ENCODE measurements at places on chromosomes 6 and 20.
A peak's percentile ranks its signal among the peaks of the same experiment; 100 is the strongest.

- no peaks in the 10 kb centered on the region for H3K27me3 ChIP-seq
- DNase-seq: no peak
- H3K36me3 ChIP-seq: no peaks in the 10 kb centered on the region
- H3K4me3 ChIP-seq: no peak overlapping the region
These were observed 422.2 kb upstream of the PLCB4 start for GRCh38 chr20:8646716-8647115.

DNA sequence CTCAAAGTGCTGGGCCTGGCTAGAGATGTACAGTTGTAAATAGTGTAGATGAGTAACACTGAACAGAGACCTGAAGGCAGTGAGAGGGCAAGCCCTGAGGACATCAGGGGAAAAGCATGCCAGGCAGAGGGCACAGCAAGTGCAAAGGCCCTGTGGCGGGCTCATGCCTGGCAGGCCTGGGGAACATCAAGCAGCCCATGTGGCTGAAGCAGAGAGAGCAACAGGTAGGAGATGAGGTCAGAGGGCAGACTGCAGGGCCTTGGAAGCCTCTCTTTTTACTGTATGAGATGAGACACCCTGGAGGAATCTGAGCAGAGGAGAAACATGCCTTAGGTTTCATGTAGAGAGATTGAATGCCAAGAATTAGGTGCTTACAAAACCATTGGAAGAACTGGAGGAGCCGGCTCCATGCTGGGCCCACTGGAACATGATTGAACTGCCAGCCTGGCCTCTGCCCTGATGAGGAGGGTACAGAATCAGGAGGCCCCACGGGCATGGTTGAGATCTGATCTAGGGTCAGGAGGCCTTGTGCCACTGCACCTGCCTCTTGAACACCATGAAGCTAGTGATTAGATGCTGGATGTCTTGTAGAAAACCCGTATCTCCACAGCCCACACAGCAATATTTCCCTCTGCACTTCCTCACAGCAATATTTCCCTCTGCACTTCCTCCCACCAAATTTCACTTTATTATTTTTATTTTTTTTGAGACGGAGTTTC is 5.9 kb upstream of the HMGA1 start:
- no peaks in the 10 kb centered on the region for H3K27me3 ChIP-seq
- peak; percentile 37 for DNase-seq
- no peaks in the 10 kb centered on the region for H3K36me3 ChIP-seq
- no peak overlapping the region for H3K27ac ChIP-seq
- no peak overlapping the region for H3K4me3 ChIP-seq

- H3K27me3 ChIP-seq: no peaks in the 10 kb centered on the region
- no peak for DNase-seq
- H3K4me1 ChIP-seq: no peaks in the 10 kb centered on the region
- no peak overlapping the region for H3K27ac ChIP-seq
- H3K36me3 ChIP-seq: no peaks in the 10 kb centered on the region
These were observed 87.9 kb upstream of the BMP5 start for GRCh38 chr6:55963301-55963700.

- no peak for DNase-seq
- H3K36me3 ChIP-seq: no peaks in the 10 kb centered on the region
- H3K27ac ChIP-seq: no peak overlapping the region
- H3K4me3 ChIP-seq: no peak overlapping the region
- H3K27me3 ChIP-seq: no peaks in the 10 kb centered on the region
- no peaks in the 10 kb centered on the region for H3K4me1 ChIP-seq
These were observed 30.1 kb upstream of the MBOAT1 start for GRCh38 chr6:20242397-20242796.

DNA sequence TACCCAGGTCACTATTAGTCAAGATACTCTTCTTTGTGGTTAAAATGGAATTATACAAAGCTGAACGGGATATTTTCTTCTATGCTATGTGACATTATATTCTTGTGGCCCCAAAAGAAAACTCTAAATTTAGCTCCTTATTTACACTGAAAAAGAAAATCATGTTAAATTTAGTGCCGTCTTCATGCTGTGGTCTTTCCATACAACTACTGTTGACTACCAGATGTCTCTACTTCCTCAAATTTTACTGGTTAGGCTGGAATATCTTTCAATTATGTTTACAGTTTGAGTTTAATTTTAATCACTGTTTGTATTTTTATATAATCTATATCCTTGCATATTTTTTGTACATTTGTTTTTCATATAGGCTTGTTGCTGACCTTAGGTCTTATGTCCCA is 95.6 kb upstream of the FOXO3 start:
- no peaks in the 10 kb centered on the region for H3K4me1 ChIP-seq
- H3K27ac ChIP-seq: no peak overlapping the region
- no peak for DNase-seq
- no peaks in the 10 kb centered on the region for H3K36me3 ChIP-seq

- no peaks in the 10 kb centered on the region for H3K27me3 ChIP-seq
- no peak for DNase-seq
- no peak overlapping the region for H3K27ac ChIP-seq
These were observed 77.1 kb downstream of the SLC2A10 start for GRCh38 chr20:46786566-46786965.

- H3K27me3 ChIP-seq: no peaks in the 10 kb centered on the region
- no peak overlapping the region for H3K4me3 ChIP-seq
- DNase-seq: no peak
- H3K27ac ChIP-seq: no peak overlapping the region
- H3K36me3 ChIP-seq: no peaks in the 10 kb centered on the region
These were observed 9.0 kb upstream of the TSHZ2 start for GRCh38 chr20:52963131-52963530.

DNA sequence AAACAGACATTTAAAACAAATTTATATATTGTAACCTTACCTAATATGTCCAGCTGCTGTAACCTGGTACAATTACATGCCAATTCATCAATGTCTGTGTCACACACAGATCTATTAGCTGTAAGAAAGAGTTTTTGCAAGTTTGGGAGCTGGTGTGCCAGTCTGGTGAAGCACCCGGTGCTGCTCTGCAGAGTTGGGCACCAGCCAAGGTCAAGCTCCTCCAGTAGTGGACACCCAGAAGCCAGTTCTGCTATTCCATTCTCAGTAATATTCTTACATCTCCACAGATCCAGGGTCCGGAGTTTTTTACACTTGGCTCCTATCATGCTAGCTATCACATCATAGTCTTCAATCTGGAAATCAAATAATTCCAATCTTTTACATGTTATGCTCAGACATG is 41.0 kb downstream of the POU3F2 start:
- H3K27me3 ChIP-seq: no peaks in the 10 kb centered on the region
- peak; percentile 19 for DNase-seq
- H3K36me3 ChIP-seq: no peaks in the 10 kb centered on the region
- H3K4me3 ChIP-seq: no peak overlapping the region

DNA sequence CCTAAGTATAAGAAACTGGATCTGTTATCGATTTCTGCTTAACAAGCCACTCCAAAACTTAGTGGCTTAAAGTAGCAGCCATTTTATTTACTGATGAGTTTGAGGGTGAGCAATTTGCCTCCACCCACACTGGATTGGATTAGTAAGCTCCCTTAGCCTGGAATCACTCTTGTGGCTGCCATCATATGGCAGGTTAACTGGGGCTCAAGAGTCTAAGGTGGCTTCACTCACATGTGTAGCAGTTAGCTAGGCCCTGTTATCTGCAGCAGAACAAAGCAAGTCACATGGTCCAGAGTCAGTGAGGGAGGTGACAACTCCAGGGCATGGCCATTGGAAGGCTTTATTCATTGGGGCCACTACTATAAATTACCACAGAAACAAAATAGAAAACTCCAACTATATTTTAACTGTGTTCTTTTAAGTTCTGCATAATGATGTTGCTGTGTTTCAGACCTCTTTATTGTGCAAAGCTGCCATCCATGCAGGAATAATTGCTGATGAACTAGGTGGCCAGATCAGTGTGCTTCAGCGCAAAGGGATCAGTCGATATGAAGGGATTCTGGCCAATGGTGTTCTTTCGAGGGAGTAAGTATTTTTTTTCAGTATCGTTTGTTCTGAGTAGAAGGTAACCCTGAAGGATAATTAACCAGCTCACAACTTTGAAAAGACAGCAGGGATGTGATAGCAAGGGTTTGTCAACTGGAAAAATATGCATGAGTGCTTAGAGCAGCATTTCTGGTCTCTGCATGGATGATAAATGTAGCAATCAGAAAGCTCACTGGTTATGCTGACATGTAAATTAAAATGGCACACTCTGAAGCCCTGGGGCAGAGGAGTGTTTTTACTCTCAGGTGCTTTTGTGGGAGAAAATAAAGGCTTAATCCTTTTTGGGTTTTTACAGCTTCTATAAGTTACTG is 49.6 kb downstream of the DCBLD1 start:
- H3K36me3 ChIP-seq: no peaks in the 10 kb centered on the region
- H3K4me3 ChIP-seq: no peak overlapping the region
- DNase-seq: no peak
- H3K27me3 ChIP-seq: no peaks in the 10 kb centered on the region

DNA sequence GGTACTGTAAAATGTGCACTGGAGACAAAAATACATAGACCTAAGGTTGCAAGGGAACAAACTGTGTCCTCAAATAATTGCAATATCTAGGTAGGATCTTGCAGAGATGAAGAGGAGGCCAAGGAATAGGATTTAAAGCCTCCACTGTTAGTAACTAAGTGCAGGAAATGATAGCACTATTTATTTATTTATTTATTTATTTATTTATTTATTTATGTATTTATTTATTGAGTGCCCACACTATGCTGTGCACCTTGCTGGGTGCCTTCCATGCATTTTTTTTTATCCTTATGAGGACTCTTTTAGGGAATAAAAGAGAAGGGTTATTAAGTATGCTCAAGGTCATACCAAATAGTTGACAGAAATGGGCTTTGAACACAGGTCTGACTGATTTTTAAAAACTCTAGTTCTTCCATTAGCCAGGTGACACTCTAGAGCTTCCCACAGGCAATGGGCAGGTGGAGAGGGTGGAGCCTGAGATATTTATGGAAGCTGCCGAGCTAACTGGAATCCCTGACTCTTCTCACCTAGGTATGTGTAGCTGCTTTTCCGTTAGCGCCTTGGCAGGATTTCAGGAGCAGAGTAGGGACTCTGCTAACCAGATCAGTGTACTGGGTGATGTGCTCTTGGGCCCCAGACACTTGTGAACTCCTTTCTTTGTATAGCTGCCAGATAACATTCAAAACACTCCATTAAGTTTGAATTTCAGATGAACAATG is 12.8 kb upstream of the NUP153 start:
- no peak overlapping the region for H3K4me3 ChIP-seq
- H3K4me1 ChIP-seq: no peaks in the 10 kb centered on the region
- no peak overlapping the region for H3K27ac ChIP-seq
- no peaks in the 10 kb centered on the region for H3K27me3 ChIP-seq

DNA sequence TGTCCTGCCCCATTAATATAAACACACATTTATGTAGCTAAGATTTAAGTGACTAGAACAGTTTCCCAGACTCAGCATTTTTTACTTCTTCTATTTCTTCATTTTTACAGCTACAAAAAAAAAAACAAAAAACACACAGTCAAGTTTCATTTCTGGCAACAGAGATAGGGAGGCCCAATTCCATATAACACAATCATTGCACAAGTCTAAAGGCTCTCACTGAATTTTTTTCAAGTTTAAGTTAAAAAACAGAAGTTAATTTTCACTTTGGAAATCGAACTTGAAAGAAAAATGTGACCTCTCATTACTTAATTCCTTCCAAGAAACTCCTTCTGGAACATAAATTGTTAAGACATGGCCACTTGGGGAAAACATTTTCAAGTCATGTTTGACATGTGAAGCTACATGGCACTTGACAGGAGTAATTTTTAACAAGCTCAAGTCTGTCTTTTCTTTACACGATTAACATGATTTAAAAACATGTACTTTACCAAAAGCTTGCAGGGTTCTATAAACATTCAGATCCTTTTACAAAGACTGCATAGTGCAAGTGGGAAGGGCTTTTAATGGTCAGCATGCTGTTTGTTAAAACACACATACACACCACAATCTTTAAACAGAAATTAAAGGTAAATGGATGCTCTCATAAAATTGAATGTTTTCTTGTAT is 100.1 kb upstream of the CCDC28A start:
- H3K27ac ChIP-seq: peak overlapping the region; percentile 30
- H3K4me3 ChIP-seq: no peak overlapping the region
- no peaks in the 10 kb centered on the region for H3K27me3 ChIP-seq
- no peaks in the 10 kb centered on the region for H3K36me3 ChIP-seq
- DNase-seq: no peak

DNA sequence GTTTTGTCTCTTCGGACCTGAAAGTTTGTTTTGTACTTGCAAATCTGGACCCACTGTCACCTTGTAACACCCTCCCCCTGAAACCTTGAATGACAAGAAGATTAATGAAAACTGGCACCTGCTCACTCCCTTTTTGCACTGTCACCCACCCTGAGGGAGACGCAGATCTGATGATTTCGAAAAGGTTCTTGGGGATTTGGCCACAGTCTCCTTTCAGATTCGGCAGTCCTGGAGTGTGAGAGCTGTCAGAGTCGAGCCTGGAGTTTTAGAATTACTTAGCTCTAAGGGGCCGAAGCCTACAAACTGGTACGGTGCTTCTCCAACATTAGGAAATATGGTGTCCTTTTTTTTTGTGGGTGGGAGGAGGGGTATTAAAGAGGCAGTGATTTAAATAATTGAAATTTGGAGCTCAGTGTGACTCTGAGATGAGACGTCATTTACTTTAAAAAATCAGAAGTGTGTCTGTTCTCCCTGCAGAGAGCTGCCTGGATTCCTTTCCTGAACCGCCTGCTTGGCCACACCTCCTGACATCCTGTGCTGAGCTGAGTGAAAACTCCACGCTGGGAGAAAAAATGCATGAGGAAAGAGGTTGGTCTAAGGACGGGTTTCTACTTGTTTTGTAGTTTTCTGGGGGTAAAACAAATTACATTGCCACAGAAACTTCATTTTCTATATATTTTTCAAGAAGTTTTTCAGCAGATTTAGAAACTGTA is 447.0 kb upstream of the CDH4 start:
- no peak for DNase-seq
- H3K27ac ChIP-seq: no peak overlapping the region
- H3K27me3 ChIP-seq: no peaks in the 10 kb centered on the region
- H3K4me1 ChIP-seq: no peaks in the 10 kb centered on the region
- H3K36me3 ChIP-seq: no peaks in the 10 kb centered on the region
- no peak overlapping the region for H3K4me3 ChIP-seq

- no peaks in the 10 kb centered on the region for H3K27me3 ChIP-seq
- H3K4me3 ChIP-seq: no peak overlapping the region
- H3K4me1 ChIP-seq: no peaks in the 10 kb centered on the region
- H3K36me3 ChIP-seq: no peaks in the 10 kb centered on the region
These were observed 18.1 kb upstream of the CALHM6 start for GRCh38 chr6:116443105-116443504.

DNA sequence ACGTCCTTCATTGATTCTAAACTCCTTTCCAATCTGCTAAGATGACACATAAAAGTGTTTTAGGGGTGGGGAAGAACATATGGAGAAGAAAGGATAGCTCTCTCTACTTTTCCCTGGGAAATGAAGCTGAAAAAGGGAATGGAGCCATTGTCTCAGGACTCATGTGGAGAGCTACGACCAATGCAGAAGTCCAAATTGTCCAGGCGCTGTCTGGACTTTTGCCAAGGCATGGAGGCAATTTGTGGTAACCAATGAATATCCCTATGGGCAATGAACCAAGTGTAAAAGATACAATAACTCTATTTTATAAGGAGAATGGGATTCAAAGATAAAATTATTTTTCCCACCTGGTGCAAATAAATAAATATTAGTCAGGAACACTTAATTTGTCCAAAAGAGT is 16.1 kb downstream of the FBXL4 start:
- no peak overlapping the region for H3K27ac ChIP-seq
- no peak overlapping the region for H3K4me3 ChIP-seq
- no peaks in the 10 kb centered on the region for H3K27me3 ChIP-seq
- no peaks in the 10 kb centered on the region for H3K36me3 ChIP-seq

GRCh38 chr6:17758119-17758518 is 51.4 kb upstream of the NUP153 start:
- H3K4me3 ChIP-seq: no peak overlapping the region
- no peak overlapping the region for H3K27ac ChIP-seq
- H3K36me3 ChIP-seq: peaks cover 5% of the 10 kb centered on the region
- H3K4me1 ChIP-seq: no peaks in the 10 kb centered on the region
- H3K27me3 ChIP-seq: no peaks in the 10 kb centered on the region
- DNase-seq: no peak
